ENCODE measurements at places on chromosomes 2 and 18. TPM values are rescaled to one million over a fixed set of nuclear protein-coding genes. Genes with fewer than 3 reads are reported as not detected.

Gene SULT1C4
- 17.3 TPM for polyA plus RNA-seq

Gene IFIH1
- polyA plus RNA-seq = 2.8 TPM

Gene SCN7A
- 46.2 TPM for polyA plus RNA-seq

Gene ARHGEF33
- polyA plus RNA-seq = 1.6 TPM

Gene NDUFB3
- polyA plus RNA-seq = 67.9 TPM

Gene GLI2
- 10.8 TPM for polyA plus RNA-seq

Gene SALL3
- not detected for polyA plus RNA-seq

Gene LHCGR
- polyA plus RNA-seq = 0.25 TPM

Gene EPB41L3
- polyA plus RNA-seq = 131 TPM

Gene METTL8
- 9.7 TPM for polyA plus RNA-seq

Gene ANKRD30BL
- polyA plus RNA-seq = 0.08 TPM

Gene SPATA3
- not detected for polyA plus RNA-seq

Gene OTOS
- not detected for polyA plus RNA-seq
